Transverse colon (tissue), 4 donors: ENCODE measurements at places on chromosomes 4 and X. TPM values are rescaled to one million over a fixed set of nuclear protein-coding genes. Genes with fewer than 3 reads are reported as not detected.

The SYP gene
- 1.1 TPM for total RNA-seq

GRCh38 chr4:36256398-36256891, 12.1 kb upstream of the ARAP2 start:
- H3K27me3 ChIP-seq: no peaks in the 10 kb centered on the region
- no peak overlapping the region for H3K27ac ChIP-seq
- no peak overlapping the region for H3K4me3 ChIP-seq

DNA sequence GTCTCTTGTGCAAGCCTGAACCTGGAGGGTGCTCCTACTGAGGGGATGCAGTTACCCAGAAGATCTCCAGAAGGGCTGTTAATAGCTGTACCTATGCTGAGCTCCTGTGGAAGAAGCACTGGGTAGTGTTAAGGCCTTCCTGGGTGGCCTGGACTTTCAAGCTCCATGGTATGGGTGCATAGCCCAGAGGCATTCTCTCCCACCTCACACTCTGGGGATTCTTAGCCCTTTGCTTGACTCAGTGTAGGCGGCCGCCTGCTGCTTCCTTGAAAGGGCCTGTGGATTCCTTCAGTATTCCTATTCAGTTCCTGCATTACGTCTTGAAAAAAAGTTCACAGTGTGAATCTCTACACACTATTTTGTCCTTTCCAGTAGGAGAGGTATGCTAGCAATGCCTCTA, 235.7 kb upstream of the MAGEB16 start:
- no peak overlapping the region for H3K4me3 ChIP-seq
- H3K36me3 ChIP-seq: no peaks in the 10 kb centered on the region
- H3K27me3 ChIP-seq: no peaks in the 10 kb centered on the region
- no peak for DNase-seq

The POU3F4 gene
- not detected for total RNA-seq

DNA sequence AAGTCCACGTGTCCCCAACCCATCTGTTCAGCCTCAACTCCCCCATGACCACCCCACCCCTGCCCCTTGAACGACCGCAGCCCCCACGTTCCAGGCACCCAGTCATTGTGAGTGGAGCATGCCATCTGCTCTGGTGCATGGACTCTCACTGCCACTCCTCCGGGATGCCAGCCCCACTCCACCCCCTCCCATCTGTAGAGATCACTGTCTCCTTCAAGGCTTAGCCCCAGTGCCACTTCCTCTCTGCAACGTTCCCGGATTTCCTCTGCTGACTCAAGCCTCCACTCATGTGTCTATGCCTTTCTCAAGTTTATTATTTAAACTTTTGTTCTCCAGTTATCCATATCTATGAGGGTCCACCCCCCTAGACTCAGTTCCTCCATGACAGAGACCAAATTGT, 54.0 kb downstream of the MAML3 start:
- no peaks in the 10 kb centered on the region for H3K36me3 ChIP-seq
- peaks cover 32% of the 10 kb centered on the region for H3K4me1 ChIP-seq
- peak; percentile 38 for DNase-seq
- H3K4me3 ChIP-seq: no peak overlapping the region
- no peaks in the 10 kb centered on the region for H3K27me3 ChIP-seq

The ETFDH gene
- 120 TPM for total RNA-seq

The HSFX4 gene
- total RNA-seq: not detected

The RNF128 gene
- total RNA-seq: 6.7 TPM

GRCh38 chr4:158259955-158260575, 49.8 kb downstream of the TMEM144 start:
- H3K27ac ChIP-seq: no peak overlapping the region
- no peaks in the 10 kb centered on the region for H3K4me1 ChIP-seq

- DNase-seq: no peak
- no peak overlapping the region for H3K4me3 ChIP-seq
- no peaks in the 10 kb centered on the region for H3K27me3 ChIP-seq
- H3K27ac ChIP-seq: no peak overlapping the region
- H3K4me1 ChIP-seq: no peaks in the 10 kb centered on the region
- H3K36me3 ChIP-seq: no peaks in the 10 kb centered on the region
Measured at GRCh38 chrX:42694260-42694815, 83.6 kb downstream of the PPP1R2C start.

The LRIT3 gene
- total RNA-seq: not detected

GRCh38 chr4:110415478-110415877, 60.5 kb upstream of the ENPEP start:
- H3K27ac ChIP-seq: no peak overlapping the region
- no peak overlapping the region for H3K4me3 ChIP-seq
- H3K36me3 ChIP-seq: no peaks in the 10 kb centered on the region
- peaks cover 5% of the 10 kb centered on the region for H3K4me1 ChIP-seq

The FMR1NB gene
- total RNA-seq: not detected

DNA sequence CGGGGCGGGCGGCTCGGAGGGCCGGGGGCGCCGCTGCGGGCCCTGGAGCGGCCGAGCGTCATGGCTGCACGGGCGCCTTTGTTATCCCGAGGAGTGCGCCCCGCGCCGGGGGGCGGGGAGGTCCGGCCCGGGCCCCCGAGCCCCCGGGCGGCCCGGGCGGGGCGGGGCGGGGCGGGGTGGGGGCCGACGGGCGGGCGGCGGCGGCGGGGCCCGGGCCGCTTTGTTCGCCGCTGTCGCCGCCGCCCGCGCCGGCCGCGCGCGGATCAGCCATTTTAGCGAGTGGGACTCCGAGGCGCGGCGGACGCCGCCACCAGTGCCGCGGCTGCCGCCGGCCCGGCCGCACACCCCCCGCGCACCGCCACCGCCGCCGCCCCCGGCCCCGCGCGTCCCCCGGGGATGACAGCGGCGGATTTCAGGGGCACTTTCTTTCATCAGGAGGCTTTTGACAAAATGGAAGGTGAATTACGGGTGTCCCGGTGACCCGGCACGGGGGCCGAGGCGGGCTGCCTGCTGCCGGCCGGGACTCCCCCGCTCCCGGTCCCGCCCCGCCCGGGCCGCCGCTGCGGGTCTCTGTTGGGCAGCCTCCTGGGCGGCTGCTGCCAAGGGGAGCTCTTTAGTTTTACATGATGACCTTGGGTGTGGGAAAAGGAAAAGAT, 1.2 kb downstream of the HMGB3 start:
- peak overlapping the region; percentile 60 for H3K4me3 ChIP-seq
- no peaks in the 10 kb centered on the region for H3K27me3 ChIP-seq
- no peak overlapping the region for H3K27ac ChIP-seq
- H3K36me3 ChIP-seq: no peaks in the 10 kb centered on the region

DNA sequence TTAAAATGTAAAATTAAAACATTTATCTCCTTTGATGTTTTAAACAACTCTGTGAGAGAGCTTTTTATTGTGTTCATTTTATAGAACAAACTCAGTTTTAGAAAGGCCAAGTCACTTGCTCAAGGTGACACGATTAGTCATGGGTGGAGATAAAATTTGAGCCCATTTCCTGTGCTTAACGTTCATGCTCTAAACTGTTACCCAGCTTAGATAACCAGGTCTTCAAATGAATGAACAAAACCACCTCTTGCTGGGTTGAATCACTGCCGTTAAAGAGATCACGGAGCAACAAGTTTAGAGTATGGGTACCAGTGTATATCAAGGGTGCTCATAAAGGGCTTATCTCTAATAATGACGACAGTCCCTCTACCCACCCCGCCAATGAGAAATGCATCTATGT, 10.2 kb upstream of the CASK start:
- H3K36me3 ChIP-seq: no peaks in the 10 kb centered on the region
- no peaks in the 10 kb centered on the region for H3K4me1 ChIP-seq
- no peaks in the 10 kb centered on the region for H3K27me3 ChIP-seq

- no peaks in the 10 kb centered on the region for H3K4me1 ChIP-seq
- H3K27ac ChIP-seq: no peak overlapping the region
- no peak overlapping the region for H3K4me3 ChIP-seq
- DNase-seq: no peak
Measured at GRCh38 chrX:69133921-69134542, 31.2 kb downstream of the PJA1 start.

The HSFX3 gene
- total RNA-seq: not detected

The GYG2 gene
- 6.8 TPM for total RNA-seq

The MAD2L1 gene
- 1.9 TPM for total RNA-seq

- H3K4me3 ChIP-seq: no peak overlapping the region
- H3K27ac ChIP-seq: no peak overlapping the region
- DNase-seq: no peak
- H3K36me3 ChIP-seq: no peaks in the 10 kb centered on the region
- H3K4me1 ChIP-seq: no peaks in the 10 kb centered on the region
- no peaks in the 10 kb centered on the region for H3K27me3 ChIP-seq
Measured at GRCh38 chrX:10033375-10034007, 66.3 kb downstream of the CLDN34 start.

GRCh38 chr4:76589872-76590797, 155.1 kb downstream of the SHROOM3 start:
- peaks cover 57% of the 10 kb centered on the region for H3K4me1 ChIP-seq
- no peaks in the 10 kb centered on the region for H3K27me3 ChIP-seq
- H3K36me3 ChIP-seq: no peaks in the 10 kb centered on the region
- peak; percentile 51 for DNase-seq
- H3K27ac ChIP-seq: peak overlapping the region; percentile 85
- H3K4me3 ChIP-seq: peak overlapping the region; percentile 23

DNA sequence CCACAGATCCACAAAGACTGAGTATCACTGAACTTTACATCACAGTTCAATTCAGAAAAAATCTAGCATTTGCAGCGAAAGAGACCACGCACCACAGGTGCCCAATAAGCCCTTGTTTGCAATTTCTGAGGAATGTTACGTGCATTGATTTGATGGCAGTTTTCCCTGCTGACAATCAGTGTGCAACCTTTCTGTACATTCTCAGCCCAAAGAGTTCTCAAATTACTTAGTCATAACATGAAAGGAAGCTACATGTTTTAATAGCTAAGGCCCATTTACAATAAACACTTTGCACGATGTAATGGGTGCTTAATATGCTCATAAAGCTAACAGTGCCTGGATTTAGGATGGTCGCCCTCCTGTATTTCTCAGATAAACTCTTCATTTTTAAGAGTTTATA, 47.9 kb downstream of the PTCHD1 start:
- no peak for DNase-seq
- no peaks in the 10 kb centered on the region for H3K27me3 ChIP-seq
- H3K4me3 ChIP-seq: no peak overlapping the region
- no peaks in the 10 kb centered on the region for H3K4me1 ChIP-seq
- no peaks in the 10 kb centered on the region for H3K36me3 ChIP-seq

- H3K27ac ChIP-seq: no peak overlapping the region
- no peaks in the 10 kb centered on the region for H3K36me3 ChIP-seq
- no peak overlapping the region for H3K4me3 ChIP-seq
- H3K4me1 ChIP-seq: no peaks in the 10 kb centered on the region
- DNase-seq: no peak
Measured at GRCh38 chr4:181956512-181956911, 286.7 kb upstream of the TENM3 start.

- no peak overlapping the region for H3K4me3 ChIP-seq
- no peaks in the 10 kb centered on the region for H3K27me3 ChIP-seq
- DNase-seq: no peak
- no peak overlapping the region for H3K27ac ChIP-seq
Measured at GRCh38 chrX:111282991-111283390, 12.7 kb upstream of the CAPN6 start.

The SLBP gene
- total RNA-seq: 29.6 TPM

- H3K27me3 ChIP-seq: no peaks in the 10 kb centered on the region
- DNase-seq: no peak
- H3K36me3 ChIP-seq: peaks cover 5% of the 10 kb centered on the region
- H3K27ac ChIP-seq: no peak overlapping the region
Measured at GRCh38 chr4:74751247-74751646, 43.1 kb downstream of the BTC start.

DNA sequence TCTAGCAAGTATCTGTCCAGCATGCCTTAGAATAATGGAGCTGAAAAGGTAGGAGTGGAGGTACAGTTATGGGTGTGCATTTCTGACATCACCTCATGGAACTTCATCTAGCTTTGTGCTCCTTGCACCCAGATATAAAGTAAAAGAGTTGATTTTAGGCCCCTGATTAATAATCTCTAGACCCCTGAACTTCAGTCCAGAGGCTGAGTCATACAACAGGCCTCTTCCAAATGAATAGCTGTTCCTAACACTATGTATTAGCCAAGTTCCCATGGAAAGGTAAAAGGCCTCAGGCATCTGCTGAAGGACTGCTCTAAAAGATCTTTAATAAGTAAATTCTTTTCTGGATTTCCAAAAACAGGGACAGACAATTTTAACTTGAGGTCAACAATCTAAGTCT, 16.2 kb downstream of the TBC1D9 start:
- H3K36me3 ChIP-seq: no peaks in the 10 kb centered on the region
- no peak for DNase-seq
- no peak overlapping the region for H3K4me3 ChIP-seq
- no peak overlapping the region for H3K27ac ChIP-seq

DNA sequence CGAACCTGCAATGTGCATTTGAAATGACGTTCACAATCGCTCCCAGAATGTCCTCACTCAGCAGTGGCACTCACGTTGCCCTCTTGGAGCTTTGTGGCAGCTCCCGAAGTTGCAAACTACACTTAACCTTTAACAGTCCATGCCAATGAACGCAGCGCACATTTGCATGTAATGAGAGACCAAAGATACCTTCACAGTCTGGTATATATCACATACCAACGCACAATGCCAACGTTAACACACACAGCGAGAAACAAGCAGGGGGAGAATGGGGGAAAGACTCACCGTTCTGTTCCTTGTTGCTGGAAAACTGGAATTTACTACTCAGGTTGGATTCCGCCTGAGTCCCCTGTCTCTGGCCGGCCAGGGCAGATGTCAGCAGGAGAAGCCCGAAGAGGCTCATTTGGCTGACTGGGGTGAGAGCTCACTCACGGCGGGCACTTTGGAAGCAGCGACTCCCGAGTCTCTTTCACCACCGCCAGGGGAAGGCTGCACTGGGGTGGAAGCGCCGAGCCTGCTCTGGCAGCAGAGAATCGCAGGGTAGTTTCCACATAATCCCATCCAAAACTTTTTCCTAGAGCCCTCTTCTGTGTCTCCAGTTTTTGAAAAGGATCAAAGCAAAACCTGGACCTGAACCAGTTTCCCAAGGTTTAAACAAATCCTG, 966 bp downstream of the PDGFC start:
- H3K4me1 ChIP-seq: peaks cover 15% of the 10 kb centered on the region
- no peaks in the 10 kb centered on the region for H3K27me3 ChIP-seq
- peak overlapping the region; percentile 85 for H3K27ac ChIP-seq

DNA sequence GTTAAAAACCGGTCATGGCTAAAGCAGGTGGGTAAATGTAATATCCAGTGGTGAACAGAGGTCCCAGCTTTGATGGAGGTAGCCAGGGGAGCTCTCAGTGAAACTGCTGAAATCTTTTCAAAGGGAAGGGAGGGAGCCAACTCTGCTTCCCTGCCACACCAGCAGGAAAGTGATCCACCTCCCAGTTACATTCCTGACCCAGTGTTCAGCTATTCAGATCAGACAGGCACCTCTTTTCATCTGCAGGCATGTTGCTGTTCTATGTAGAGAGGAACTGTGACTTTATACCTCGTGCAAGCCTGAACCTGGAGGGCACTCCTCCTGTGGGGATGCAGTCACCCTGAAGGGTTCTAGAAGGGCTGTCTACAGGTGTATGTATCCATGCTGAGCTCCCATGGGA, 37.6 kb downstream of the DCLK2 start:
- H3K4me1 ChIP-seq: peaks cover 13% of the 10 kb centered on the region
- no peaks in the 10 kb centered on the region for H3K27me3 ChIP-seq
- H3K36me3 ChIP-seq: no peaks in the 10 kb centered on the region
- DNase-seq: no peak
- no peak overlapping the region for H3K4me3 ChIP-seq

- no peak overlapping the region for H3K27ac ChIP-seq
- no peak for DNase-seq
- H3K4me1 ChIP-seq: no peaks in the 10 kb centered on the region
- no peaks in the 10 kb centered on the region for H3K27me3 ChIP-seq
- H3K36me3 ChIP-seq: no peaks in the 10 kb centered on the region
- H3K4me3 ChIP-seq: no peak overlapping the region
Measured at GRCh38 chrX:106707771-106708454, 18.6 kb upstream of the RNF128 start.

The GSX2 gene
- total RNA-seq: not detected

- no peak for DNase-seq
- no peak overlapping the region for H3K27ac ChIP-seq
- no peaks in the 10 kb centered on the region for H3K27me3 ChIP-seq
- H3K4me3 ChIP-seq: no peak overlapping the region
- no peaks in the 10 kb centered on the region for H3K4me1 ChIP-seq
- no peaks in the 10 kb centered on the region for H3K36me3 ChIP-seq
Measured at GRCh38 chrX:4850312-4850711, 1136.9 kb upstream of the PRKX start.
